Pancreas (tissue), 10 donors: ENCODE measurements at places on chromosomes 6 and 20. TPM values are rescaled to one million over a fixed set of nuclear protein-coding genes. Genes with fewer than 3 reads are reported as not detected.

The CST4 gene
- total RNA-seq: not detected

The PI3 gene
- 1.9 TPM for total RNA-seq

The DPPA5 gene
- not detected for total RNA-seq

The MUC21 gene
- not detected for total RNA-seq

The FAM83C gene
- total RNA-seq: not detected

The PPT2 gene
- total RNA-seq: 8.5 TPM

DNA sequence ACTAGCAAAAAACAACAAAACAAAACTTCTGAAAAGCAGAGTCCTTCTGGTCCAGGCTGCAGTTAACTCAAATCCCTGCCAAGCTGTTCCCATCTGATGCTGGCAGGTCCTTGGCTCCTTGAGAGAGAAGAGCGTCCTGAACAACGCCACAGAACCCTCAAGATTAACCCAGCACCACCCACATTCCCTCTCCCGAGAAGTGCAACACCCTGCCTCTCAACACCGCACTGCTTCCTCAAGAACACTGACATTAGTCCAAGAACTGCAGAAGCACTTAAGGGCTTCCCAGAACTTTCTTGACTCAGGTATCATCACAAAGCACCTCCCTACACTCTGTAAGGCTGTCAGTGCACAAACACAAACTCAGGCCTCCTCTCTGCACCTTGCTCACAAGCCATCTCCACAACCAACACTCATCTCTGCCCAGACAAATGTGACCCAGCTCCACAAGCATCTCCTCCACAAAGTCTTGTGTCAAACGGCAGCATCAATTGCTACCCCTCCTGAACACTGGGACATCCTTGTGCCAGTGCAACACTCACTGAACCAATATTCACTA lies 7.5 kb downstream of the MRPL14 start:
- no peak for DNase-seq

GRCh38 chr20:14865169-14865568 lies 527.8 kb upstream of the FLRT3 start:
- no peak for DNase-seq

DNA sequence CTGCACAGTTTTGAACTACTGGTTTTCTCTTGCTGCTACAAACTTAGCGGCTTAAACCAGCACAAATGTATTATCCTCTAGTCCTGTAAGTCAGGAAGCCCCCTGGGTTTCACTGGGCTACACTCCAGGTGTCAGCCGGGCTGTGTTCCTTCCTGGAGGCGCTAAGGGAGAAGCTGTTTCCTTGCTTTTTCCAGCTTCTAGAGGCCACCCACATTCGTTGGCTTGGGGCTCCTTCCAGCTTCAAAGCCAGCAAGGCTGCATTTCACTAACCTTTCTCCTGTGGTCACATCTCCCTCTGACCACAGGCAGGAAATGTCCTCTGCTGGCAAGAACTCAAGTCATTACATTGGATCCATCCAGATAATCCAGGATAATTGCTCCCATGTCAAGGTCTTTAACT lies 350.6 kb upstream of the PLCB4 start:
- no peak for DNase-seq

GRCh38 chr20:44959638-44960102 lies 527 bp downstream of the TOMM34 start:
- no peak for DNase-seq

GRCh38 chr6:31180500-31180899 lies 10.0 kb upstream of the POU5F1 start:
- peak; percentile 67 for DNase-seq

DNA sequence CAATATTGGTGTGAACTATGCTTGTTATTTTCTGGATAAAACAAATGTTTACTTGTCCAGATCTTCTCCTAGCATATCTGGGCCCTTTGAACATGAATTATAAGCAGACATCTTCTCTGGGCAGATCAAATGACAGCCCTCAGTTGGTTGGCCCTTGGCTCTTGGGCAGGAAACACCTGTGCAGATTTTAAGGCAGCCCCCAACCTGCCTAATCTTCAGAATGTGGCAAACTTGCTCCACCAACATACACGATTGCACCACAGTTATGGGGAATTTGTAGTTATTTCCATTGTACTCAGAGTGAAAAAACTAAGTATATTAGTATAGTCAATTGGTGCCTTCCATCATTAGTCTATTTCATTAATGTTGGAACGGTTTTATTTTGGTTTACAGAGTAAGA lies 94.9 kb upstream of the KCNK16 start:
- DNase-seq: no peak

- peak; percentile 24 for DNase-seq
Observed at GRCh38 chr20:43590036-43590391, 723 bp upstream of the IFT52 start.

DNA sequence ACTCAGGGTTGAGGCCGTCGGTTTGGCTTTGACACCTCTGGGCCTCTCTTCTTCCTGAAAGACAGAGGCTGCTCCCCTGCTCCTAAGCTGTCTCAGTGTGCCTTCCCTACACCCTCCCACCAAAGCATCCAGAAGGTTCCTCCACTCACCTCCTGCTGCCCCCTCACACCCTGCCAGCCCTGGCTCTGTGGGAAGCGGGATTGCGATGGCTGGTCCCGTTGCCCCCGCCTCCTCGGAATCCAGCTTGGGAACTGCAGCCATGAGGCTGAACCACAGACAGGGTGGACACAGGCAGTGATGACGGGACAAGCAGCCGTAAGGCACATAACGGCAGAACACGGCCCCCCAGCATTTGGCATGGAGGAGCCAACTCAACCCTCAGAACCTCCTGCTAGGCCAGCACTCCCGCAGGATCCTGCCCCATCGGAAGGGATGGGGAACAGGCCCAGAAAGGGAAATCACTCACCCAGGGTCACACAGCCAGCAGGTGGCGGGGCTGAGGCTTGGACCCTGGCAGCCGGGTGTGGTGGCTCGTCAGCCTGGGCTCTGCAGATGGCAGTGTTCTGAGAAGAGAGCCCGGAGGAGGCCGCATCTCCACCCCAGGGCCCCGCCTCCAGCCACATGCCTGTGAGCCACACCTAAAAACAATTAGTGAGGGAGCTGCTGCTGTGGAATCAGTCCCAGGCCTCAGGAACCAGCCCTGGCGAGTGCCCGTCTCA lies 139.6 kb downstream of the PHACTR3 start:
- DNase-seq: no peak
